ACHN (cell line): ENCODE measurements at places on chromosomes 2 and 18.

DNA sequence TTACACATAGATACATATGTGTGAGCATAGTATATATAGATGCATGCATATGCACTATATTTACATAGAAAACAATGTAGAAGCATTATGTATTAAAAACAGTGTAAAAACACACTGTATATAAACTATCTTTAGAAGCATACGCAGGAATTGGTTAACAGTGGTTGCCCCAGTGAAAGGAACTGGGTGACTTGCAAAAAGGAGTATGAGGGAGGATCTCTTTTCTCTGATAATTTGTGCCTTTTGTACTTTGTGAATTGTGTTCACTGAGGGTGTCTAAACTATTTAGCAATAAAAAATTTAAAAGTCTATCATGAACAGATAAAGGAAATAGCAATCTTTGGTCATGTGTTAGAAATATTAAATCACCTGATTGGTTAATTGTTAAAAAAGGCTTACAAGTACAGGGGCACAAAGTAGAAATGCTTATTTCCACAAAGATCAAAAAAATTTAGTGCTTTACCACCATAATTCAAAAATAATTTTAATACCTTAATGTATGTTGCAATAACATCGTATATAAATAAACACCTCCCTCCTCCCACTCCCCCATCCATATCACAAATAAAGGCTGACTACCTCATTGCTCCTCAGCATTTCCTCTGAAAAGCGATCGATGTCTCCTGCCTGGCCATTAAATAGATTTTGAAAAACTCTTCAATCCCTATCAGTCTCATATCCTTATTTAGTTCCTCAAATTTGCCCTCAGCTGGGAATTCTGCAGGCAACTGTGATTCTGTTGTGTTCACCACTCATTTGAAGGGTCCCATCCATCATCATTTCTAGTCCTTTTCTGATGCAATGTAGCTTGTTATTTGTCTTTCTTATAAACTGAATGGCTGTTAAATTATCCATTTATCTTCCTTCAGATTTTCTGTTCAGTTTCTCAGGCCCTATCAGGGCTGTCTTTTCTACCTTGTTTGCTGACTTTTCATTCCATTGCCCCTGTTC, 257.3 kb downstream of the AGPS start:
- DNase-seq = no peak

DNA sequence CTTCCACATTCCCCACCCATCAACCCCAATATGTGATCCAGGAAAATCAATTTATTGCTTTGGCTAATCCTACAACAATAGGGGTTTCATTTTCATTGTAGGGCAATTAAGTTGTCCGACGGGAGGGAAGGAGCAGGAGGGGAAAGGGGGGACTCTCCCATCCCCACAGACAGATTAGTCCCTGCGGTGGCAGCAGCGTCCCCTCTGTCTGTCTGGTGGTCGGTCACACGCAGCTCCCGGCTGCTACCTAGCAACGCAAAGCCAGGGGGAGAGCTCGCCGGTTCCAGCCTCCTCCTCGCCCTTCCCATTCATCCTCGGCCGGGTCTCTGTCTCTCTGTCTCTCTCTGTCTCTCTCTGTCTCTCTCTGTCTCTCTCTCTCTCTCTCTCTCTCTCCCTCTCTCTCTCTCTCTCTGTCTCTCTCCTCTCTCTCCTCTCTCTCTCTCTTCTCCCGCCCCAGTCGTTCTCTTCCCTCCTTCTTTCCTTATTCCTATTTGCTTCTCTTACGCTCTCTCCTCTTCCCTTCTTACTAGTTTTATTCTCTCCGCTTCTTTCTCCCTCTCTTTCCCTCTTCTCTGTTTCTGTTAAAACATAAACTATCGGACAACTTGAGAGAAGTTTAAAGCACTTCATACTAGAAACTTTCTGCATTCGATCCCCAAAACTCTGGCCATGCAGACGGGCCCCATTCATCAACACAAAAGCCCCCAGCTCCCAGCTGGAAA, 1.2 kb downstream of the LRP2 start:
- DNase-seq = no peak

- DNase-seq = no peak
Measured at GRCh38 chr2:111628221-111628620, 255.8 kb downstream of the ANAPC1 start.

GRCh38 chr18:59198215-59198614, 21.7 kb upstream of the GRP start:
- no peak for DNase-seq

- no peak for DNase-seq
Measured at GRCh38 chr2:62217970-62218369, 22.1 kb downstream of the B3GNT2 start.

DNA sequence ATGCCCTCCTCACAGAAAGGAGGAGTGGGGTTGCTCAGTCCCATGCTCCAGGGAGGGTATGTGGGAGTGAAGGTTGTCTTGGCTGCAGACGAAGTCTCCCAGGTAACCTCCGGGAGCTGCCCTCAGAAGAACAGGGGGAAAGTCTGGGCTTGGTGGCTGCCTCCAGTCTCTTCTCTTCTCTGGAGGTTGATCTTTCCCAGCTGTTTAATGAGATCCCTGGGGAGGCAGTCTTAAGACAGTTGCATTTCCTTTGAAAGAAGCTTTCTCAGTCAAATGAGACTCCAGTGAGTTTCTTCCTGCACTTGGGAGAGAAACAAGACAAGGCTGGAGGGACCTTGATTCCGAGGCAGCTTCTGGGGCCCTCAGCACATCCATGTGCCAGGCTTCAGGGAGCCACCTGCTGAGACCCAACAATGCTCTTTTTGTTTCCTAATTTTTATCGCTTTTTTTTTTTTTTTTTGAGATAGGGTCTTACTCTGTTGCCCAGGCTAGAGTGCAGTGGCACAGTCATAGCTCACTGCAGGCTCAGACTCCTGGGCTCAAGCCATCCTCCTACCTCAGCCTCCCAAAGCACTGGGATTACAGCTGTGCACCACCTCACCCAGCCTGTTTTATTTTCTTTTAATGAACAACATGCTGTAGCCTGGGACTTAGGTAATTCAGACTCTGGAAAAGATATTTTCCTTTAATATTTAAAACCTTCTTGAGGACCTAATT, 71.7 kb upstream of the TPO start:
- DNase-seq = no peak

- no peak for DNase-seq
Measured at GRCh38 chr18:36811430-36811829, 17.4 kb downstream of the TPGS2 start.

DNA sequence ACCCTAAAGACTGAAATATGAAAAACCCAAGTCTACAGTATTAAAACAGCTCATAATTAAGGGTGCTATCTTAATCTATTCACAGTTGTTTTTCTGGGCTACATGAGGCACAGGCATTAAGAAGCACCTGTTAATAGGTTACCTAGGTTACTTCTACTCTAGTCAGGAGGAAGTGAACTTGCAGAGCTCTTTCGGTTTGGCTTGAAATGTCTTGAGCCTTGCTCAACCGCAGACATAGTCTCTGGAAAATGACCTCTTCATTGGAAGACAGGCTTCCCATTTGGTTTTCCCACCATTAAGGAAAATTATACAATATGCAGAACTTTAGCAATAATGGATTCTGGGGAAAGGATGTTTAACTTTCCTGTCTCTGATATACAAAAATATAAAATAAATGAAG, 142.3 kb upstream of the KCNJ3 start:
- no peak for DNase-seq

DNA sequence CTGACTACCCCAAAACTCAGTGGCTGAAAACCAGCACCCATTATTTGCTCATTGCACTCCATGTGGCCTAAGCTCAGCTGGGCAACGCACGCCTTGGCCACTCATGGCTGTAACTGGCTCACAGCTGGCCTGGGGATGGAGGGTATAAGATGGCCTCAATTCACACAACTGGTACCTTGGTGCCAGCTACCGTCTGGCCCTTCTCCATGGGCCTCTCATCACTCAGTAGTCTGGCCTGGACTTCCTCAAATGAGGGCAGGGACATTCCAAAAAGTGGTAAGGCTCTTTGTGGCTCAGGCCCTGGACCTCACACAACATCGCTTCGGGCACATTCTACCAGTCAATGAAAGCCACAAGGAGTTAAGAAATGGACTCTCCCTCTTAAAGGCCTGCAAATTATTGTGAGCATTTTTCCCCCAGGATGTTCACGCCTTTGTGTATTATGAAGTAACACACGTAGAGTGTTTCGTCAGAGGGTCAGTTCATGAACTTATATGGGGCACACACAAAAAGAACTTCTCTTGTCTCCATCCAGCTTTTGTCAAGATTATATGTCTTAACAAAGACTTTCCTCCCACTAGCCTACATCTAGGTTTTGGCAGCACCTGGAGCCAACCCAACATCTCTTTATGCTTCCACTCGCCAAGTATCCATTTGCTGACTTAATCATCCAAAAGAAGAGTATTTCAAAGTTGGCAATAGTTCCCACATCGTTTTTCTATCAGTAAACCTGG, 145.2 kb downstream of the CCBE1 start:
- no peak for DNase-seq

DNA sequence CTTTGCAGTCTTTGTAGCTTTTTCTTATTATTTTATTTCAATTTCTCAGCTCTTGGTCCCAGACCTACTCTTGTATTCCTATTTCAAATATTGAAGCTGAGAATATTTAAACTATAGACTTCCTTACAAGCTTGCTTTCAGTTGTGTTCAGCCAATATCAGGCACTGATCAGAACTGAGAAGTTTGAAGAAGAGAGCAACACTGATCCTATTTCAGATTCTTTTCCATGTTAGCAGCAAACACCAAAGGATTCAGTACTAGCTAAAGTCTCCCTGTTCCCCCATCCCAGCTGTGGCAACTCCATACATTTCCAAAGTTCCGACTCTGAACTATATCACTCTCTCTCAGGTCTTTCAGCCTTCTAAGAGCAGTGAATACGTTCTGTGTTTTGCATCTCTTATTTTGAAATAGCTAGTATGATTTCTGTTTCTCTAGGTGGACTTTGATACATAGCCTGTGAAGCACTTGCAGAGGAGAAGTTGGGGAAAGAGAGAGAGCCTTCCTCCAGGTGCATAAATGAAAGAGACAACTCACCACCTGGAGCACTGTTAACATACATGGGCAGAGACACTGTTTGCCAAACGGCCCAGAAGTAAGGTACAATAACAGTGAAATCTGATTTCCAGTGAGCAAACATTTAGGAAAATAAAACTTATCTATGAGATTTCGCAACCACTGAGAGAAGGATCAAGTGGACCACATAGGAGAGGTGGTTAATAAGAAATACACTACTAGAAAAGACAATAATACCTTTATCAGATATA, 135.0 kb upstream of the ZNF804A start:
- DNase-seq = no peak

DNA sequence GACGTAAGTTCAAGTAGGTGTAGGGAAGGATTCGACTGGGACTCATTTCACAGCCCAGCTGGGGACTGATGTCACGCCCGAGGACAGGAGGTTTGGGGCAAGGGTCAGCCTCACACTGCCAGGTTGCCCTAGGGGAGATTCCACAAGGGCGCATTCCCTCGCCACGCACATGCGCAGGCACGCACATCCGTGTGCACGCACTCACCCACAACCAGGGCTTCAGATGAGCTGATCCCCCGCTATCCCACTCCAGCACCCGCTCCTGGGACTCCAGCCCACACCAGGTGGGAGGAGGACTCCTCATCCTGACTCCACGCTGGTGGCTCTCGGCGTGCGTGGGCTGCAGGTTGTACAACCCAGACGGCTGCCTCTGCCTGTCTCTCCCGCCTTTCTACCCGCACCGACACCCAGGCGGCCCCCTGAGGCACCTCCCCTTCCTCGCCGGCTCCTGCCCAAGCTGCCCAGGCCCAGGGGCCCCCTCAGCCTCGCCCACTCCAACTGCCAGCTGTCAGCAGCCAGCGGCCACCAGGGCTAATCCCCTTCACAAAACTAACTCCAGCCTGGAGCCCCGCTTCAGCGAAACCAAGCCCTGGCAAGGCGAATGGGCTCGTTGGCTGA, 47.8 kb upstream of the FOSL2 start:
- no peak for DNase-seq

- peak; percentile 24 for DNase-seq
Measured at GRCh38 chr2:26853751-26854150, 5.8 kb downstream of the DPYSL5 start.

- no peak for DNase-seq
Measured at GRCh38 chr18:8703092-8703709, 2.2 kb upstream of the MTCL1 start.

GRCh38 chr2:61045226-61045625, 20.4 kb upstream of the SANBR start:
- DNase-seq = no peak

DNA sequence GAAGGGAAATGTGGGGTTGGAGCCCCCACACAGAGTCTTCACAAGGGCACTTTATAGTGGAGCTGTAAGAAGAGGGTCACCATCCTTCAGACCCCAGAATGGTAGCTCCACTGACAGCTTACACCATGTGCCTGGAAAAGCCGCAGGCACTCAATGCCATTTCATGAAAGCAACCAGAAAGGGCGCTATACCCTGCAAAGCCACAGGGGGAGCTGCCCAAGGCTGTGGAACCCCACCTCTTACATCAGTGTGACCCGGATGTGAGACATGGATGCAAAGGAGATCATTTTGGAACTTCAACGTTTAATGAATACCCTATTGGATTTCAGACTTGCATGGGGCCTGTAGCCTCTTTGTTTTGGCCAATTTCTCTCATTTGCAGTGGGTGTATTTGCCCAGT, 694.7 kb downstream of the CBLN2 start:
- DNase-seq = no peak

DNA sequence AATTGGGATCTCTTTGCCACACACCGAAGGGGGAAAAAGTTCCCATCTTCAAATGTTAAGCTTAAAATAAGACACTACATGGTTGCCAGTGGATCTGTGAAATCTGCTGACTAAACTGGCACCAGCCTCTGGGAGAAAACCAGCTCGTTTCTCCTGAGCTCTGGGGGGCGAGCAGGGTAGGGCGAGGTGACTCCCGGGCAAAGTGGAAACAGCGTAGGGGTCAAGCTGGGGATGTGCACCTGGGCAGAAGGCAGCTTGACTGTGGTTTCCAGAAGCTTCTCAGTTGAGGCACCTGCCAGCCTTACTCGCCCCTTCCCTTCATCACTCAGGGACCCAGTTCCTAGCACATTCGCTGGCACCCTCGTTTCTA, 62.8 kb downstream of the SFXN5 start:
- DNase-seq = no peak

- DNase-seq = no peak
Measured at GRCh38 chr18:54872681-54873080, 44.4 kb downstream of the RAB27B start.

DNA sequence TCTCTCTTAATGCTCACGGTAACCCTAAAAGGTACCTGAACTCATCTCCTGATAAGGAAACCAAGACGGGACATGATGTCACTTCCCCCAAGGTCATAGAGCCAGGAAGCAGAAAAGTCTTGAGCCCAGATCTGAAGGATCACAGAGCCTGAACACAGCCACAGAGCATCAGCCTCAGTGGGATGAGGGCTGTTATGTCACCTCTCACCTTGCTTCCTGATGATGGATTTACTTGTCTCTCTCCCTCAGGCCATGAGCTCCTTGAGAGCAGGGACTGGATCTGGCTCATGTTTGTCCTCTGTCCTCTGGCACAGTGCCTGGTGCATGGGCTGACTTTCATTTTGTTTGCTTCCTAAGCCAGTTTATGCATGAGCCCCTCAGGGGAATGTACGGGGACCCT, 54.2 kb downstream of the SERTAD2 start:
- DNase-seq = no peak
